ENCODE measurements at places on chromosomes 2 and 18. TPM values are rescaled to one million over a fixed set of nuclear protein-coding genes. Genes with fewer than 3 reads are reported as not detected.

- peak; percentile 84 for DNase-seq
Measured at GRCh38 chr2:42810971-42811811, 18.8 kb upstream of the HAAO start.

DNA sequence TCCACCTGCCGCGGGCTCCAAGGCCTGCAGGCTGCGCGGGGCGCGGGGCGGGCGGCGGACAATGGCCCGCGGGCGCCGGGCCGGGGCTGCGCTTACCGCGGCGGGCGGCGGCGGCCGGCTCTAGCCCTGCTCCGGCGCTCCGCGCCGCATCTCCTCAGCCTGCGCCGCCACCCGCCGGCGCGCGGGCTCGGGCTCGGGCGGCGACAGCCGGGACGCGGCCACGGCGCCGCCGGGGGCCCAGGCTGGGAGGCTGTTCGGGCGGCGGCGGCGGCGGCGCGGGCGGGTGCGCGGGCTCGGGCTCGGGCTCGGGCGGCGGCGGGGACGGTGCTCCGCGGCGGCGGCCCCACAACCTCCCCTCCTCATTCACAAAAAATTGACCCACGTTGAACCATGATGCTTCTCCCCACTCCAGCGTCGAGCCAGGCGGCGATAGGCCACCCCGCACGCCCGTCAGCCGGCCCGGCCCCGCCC is at the start of gene HDAC4:
TSS of gene HDAC4 (minus strand) at position 425 of the 471 bp plus-strand sequence. CDS start 48,321 bp downstream, outside the sequence.
- no peak for DNase-seq

TP53I3 gene
- 30.2 TPM for polyA plus RNA-seq

BUB1 gene
- not detected for polyA plus RNA-seq

IL1RL1 gene
- 6.9 TPM for polyA plus RNA-seq

- no peak for DNase-seq
Measured at GRCh38 chr2:191432121-191432520, 186.9 kb downstream of the MYO1B start.

PSTPIP2 gene
- 2.0 TPM for polyA plus RNA-seq

DNA sequence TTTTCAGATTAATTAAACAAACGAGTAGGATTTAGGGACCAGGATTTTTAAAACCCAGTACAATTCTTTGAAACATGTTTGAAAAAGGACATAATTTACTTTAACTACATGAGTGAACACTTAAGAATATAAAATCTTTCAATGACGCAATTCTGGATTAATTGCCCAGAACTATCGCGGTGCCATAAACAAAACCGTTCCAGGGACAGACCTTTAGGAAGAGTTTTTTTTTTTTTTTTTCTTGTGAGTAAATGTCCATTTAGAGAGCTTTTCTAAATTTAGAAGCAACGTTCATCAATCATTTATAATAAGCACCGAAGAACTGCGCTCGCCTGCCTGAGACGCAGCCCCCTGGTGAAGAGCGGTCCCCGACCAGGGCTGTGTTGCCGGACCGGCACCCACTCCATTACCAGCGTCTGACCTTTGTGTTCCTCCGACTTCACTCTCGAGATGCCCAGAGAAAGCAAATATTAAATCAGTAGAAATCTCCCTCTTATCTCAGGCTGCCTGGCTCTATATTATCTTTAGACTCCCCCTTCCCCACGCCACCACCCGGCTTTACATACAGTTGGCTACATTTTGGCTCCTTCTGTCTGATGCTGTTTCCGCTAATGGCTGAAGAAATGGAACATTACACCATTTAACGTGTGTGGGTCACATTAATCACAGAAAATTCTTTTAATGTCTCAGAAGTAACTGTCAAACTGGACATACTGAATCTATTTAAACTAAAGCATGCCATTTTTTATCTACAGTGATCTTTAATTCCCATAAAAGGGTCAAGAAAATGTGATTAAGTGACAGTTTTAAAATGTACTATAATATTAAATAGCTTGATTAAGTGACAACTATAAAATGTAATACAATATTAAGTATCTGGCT is 364.0 kb upstream of the MEIS1 start:
- no peak for DNase-seq

GRCh38 chr2:106847366-106847765 is 38.6 kb downstream of the ST6GAL2 start:
- DNase-seq: no peak

POTEE gene
- polyA plus RNA-seq: not detected

CBLN2 gene
- polyA plus RNA-seq: not detected

GRCh38 chr2:43157506-43158246 is 68.7 kb downstream of the ZFP36L2 start:
- no peak for DNase-seq

ITGAV gene
- polyA plus RNA-seq: 27.9 TPM

- DNase-seq: no peak
Measured at GRCh38 chr2:575727-576236, 101.4 kb downstream of the TMEM18 start.

GRCh38 chr2:3105814-3106569 is 271.6 kb downstream of the EIPR1 start:
- no peak for DNase-seq

MOGAT1 gene
- not detected for polyA plus RNA-seq

USP14 gene
- 20.3 TPM for polyA plus RNA-seq

GRCh38 chr18:22020127-22020866 is 149.1 kb upstream of the GATA6 start:
- DNase-seq: no peak

CD8A gene
- polyA plus RNA-seq: 3.4 TPM

ANAPC1 gene
- polyA plus RNA-seq: 4.1 TPM

GRCh38 chr2:40450066-40450795 is 1.7 kb downstream of the SLC8A1 start:
- peak; percentile 58 for DNase-seq

GRCh38 chr18:67794521-67794920 is 278.0 kb upstream of the DSEL start:
- no peak for DNase-seq

- no peak for DNase-seq
Measured at GRCh38 chr2:30439879-30440278, 7.2 kb upstream of the LCLAT1 start.

GRCh38 chr2:3745920-3746319 is 42.5 kb downstream of the DCDC2C start:
- DNase-seq: no peak

DNA sequence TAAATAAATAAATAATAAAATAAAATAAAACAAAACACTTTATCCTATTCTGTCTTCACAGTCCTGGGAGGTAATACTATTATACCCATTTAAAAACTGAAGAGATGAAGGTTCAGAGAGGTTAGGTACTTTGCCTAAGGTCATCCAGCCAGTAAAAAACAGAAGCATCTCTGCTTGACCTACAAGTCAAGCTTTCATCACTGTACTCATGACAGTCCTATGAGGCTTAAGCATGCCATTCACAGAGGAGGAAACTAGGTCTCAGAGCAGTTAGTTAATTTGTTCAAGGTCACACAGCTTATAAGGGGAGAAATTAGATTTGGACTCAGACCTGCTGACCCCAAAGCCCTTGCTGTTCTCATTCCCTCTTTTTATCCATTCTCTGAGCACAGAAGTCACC is 77.5 kb downstream of the MARCO start:
- no peak for DNase-seq

DNA sequence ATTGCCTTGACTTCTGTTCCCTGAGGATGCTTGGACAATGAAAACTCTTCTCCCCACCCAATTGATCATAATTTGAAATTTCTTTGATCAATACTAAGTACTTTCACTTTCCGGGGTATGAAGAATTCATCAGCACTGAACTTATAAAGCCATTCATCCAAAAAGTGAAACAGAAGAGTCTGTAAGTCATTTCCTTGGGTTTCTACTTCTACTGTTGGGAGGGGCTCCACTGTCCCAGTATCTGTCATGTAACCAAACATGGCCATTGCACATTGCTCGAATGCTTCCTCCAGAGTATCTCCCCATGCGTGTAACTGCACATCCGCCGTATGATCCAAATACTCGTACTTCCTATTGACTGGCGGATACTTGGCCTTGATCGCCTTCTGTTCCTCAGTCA is 30.3 kb downstream of the NCL start:
- peak; percentile 6 for DNase-seq

HTR2B gene
- polyA plus RNA-seq: 6.6 TPM

COL4A4 gene
- 14.9 TPM for polyA plus RNA-seq

LBX2 gene
- 1.7 TPM for polyA plus RNA-seq

- DNase-seq: no peak
Measured at GRCh38 chr2:126672980-126673605, 17.1 kb downstream of the GYPC start.

DNA sequence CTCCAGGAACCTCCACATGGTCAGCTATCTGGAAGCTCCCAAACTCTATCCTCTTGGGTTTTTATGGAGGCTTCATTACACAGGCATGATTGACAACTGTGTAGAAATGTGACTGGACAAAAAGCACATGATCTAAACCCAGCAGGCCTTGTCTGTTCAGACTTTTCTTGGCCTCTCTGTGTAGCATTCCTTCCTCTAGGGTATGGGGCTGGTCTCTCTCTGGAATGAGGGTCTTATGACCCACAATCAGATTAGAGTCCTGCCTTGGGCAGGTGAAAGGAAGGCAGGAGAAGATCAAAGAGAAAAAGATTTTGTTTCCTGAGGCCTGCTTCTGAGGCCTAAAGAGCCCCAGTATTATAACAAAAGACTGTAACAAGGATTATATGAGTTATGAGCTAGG is 162.7 kb downstream of the SP3 start:
- no peak for DNase-seq

DNA sequence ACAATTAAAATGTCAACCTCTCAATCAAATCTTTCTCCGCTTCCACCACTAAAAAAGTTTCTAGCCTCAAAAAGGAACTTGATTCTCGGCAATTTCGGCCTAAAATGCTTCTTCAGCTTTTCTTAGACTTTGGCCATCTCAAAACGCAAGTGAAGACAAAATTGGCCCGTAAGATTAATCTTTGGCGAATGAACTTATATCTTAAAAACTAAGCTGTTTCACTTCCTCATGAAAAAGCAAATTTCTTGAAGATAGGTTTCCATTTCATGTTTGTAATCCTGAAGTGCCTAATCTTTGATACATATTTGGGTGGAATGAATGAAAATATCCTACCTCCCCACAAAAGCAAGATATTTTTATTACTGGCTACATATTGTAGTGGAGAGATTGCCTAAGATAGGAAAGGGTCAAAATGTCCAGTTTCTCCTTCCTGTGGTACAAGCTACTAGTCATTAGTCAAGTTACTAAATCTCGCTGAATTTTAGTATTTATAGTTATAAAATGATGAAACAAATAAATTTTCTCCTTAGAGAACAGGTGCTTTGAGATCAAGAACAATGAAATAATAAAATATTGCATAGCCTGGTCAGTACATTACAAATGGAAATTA is 85.4 kb upstream of the ZEB2 start:
- no peak for DNase-seq

MOCOS gene
- 0.90 TPM for polyA plus RNA-seq

DNA sequence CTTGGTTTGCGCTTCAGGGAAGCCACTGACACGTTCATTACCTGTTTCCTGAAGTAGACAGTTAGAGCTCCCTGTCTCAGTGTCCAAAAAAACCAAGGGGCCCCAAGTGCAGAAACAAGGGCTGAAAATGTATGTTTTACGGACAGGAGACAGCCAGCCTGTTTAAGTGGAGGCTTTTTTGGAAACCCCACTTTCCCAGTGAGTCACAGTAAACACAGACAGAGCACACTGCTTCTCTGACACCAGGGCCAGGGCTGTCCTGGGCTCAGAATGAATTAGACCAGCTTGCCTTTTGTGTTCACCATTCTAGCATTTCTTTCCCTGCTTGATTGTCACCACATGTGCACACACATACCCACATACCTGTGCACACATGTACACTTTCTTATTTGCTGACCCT is 128.6 kb downstream of the SH3RF3 start:
- no peak for DNase-seq

GRCh38 chr2:32946314-32947075 is at the start of gene LTBP1:
TSS of gene LTBP1 (plus strand) at chr2:32946953. CDS start at chr2:32947325, 372 bp downstream.
- DNase-seq: peak; percentile 81

GRCh38 chr18:36176711-36177110 is 10.6 kb upstream of the MOCOS start:
- no peak for DNase-seq

CCDC121 gene
- polyA plus RNA-seq: 4.5 TPM

- DNase-seq: peak; percentile 57
Measured at GRCh38 chr2:73109431-73110167, 3.1 kb downstream of the RAB11FIP5 start.

DNA sequence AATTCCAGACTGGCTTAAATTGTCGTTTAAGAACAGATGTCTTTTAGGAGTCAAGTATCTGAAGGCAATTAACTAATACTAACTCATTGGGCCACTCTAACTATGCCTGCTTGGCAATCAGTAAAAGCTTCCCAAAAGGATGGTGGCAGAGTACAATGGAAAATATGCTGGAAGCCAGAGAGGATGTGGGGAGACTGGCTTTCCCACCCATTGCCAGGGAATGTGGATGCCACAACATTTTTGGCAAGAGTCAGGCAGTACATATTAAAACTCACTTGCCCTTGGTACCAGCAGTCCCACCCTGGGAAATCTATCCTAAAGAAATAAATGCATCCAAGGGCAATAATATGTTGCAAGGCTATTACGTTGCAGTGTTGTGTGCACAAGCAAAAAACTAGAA is 74.0 kb upstream of the FZD7 start:
- DNase-seq: no peak

- peak; percentile 78 for DNase-seq
Measured at GRCh38 chr2:1366546-1367134, 46.6 kb upstream of the TPO start.

DNA sequence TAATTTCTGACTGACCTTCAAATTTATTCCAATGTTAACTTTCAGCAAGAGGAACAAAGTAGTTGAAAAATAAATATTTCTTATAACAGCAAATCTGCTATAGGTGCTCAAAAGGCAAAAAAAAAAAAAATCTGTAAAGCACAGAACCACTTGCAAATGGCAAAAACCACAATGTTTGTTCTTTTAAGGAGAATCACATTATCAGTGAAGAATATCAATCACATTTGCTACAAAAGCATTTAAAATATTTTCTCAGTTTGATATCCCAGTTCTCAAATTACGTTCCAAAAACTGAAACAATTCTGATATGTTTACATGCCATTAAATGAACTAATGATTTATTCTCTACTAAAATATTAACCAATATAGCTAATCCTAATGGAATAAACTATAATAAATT is 163.3 kb downstream of the METTL4 start:
- DNase-seq: no peak

DNA sequence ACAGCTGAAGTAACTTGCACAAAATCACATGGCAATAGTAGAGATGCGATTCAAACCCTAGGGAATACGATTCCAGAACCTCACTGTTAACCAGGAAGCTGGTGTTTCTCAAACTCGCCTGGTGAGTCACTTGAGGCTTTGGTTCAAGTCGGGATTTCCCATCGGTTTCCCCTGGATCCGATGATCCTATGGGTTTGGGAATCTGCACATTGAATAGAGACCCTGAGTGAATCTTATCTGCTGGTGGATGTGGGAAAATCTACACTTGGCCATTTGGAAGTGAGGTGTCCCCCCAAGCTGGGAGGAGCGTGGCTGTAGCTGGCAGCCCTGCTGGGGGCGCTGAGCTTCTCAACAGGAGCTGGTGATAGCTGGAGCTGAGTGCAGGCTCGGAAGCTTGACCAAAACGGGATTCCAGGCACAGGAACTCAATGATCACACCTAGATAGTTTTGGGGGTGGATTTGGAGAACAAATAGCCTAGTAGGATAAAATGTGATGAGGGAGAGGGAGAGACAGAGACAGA is 135.4 kb downstream of the PRKCE start:
- DNase-seq: no peak

GALNT5 gene
- 0.88 TPM for polyA plus RNA-seq

- no peak for DNase-seq
Measured at GRCh38 chr18:55407191-55407590, 180.8 kb downstream of the TCF4 start.

All from aorta (tissue), 5 donors.